A549 treated with Mapracorat at 1 μM for 4 hours (cell line): ENCODE measurements at places on chromosomes 16 and 17. TPM values are rescaled to one million over a fixed set of nuclear protein-coding genes. Genes with fewer than 3 reads are reported as not detected.

The DNAI2 gene
- total RNA-seq = not detected in 5 replicates

The ZPBP2 gene
- not detected in 5 replicates for total RNA-seq

The SF3B3 gene
- total RNA-seq = 141 to 196 TPM (median 187 TPM) in 5 replicates

The GDPD3 gene
- 1.3 to 2.2 TPM (median 1.8 TPM) in 5 replicates for total RNA-seq

The TMEM220 gene
- total RNA-seq = 1.6 to 4.9 TPM (median 3.5 TPM) in 5 replicates

The CD300LG gene
- not detected in 5 replicates for total RNA-seq

The KCTD2 gene
- total RNA-seq = 29.0 to 32.7 TPM (median 31.2 TPM) in 5 replicates

The TBC1D26 gene
- not detected in 5 replicates for total RNA-seq

The ACSF2 gene
- 9.1 to 14.9 TPM (median 12.5 TPM) in 5 replicates for total RNA-seq

The MMP2 gene
- total RNA-seq = 7.8 to 11.5 TPM (median 10.1 TPM) in 5 replicates
